WTC11 (cell line): ENCODE measurements at places on chromosomes 6 and 20. TPM values are rescaled to one million over a fixed set of nuclear protein-coding genes. Genes with fewer than 3 reads are reported as not detected.

The TXNDC5 gene
- 141 to 149 TPM (median 147 TPM) in 3 replicates for total RNA-seq

The SYTL3 gene
- 0.27 to 0.39 TPM (median 0.28 TPM) in 3 replicates for total RNA-seq

The CAPN11 gene
- 2.3 to 3.3 TPM (median 3.2 TPM) in 3 replicates for total RNA-seq

The SMPDL3A gene
- total RNA-seq = 2.0 to 2.8 TPM (median 2.1 TPM) in 3 replicates

The ENPP1 gene
- total RNA-seq = 29.7 to 34.9 TPM (median 30.8 TPM) in 3 replicates

The PLA2G7 gene
- 2.3 to 2.4 TPM (median 2.3 TPM) in 3 replicates for total RNA-seq

The OXT gene
- not detected in 3 replicates for total RNA-seq

The PTGIS gene
- 24.3 to 37.0 TPM (median 34.4 TPM) in 3 replicates for total RNA-seq

The CFAP206 gene
- total RNA-seq = not detected in 3 replicates

The MANEA gene
- 6.1 to 9.0 TPM (median 7.0 TPM) in 3 replicates for total RNA-seq

The LY6G6F gene
- not detected in 3 replicates for total RNA-seq

The NOX3 gene
- total RNA-seq = 0.09 TPM in 1 of 3 replicates, not detected in the others

- no peak for DNase-seq
These were observed 751.0 kb downstream of the CD109 start for GRCh38 chr6:74447013-74447412.

- DNase-seq = no peak
These were observed 199.5 kb upstream of the KCNK16 start for GRCh38 chr6:39521958-39522357.

DNA sequence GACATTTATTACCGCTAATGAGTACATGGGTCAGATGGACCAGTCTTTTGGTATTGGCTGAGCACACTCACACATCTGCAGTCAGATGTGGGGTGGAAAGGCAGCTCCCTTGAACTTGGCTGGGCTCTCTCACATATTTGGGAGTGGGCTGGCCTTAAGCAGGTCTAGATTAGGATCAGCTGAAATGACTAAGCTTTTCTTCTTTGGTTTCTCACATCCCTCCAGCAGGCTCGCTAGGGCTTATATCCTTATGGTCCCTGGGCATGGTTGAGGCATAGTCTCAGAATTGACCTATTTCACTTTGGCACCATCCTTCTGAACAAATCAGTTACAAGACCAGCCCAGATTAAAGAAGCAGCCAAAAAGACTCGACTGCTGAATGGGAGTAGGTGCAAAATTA lies 14.4 kb upstream of the PLCB1 start:
- no peak for DNase-seq

DNA sequence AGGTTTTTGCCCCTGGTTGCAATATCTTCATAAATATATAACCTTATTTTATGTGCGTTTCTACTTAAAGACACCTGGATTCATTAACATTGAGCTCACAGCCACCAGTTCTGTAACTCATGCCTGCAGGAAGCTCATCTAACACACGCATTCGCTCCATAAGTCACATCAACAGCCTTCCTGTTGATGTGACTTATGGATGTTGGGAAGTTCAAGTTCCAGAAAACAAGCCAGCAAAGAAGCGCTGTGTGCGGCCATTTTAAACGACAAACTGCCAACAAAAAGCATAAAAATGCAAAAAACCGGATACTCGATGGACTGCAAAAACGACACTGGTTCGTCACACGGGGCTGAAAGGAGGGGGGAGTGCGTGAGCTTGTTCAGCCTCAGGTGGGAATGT lies 77.9 kb upstream of the NFATC2 start:
- DNase-seq = no peak

GRCh38 chr6:251920-252319 lies 40.4 kb upstream of the DUSP22 start:
- DNase-seq = no peak

- DNase-seq = no peak
These were observed 448.5 kb upstream of the AGPAT4 start for GRCh38 chr6:161722394-161722793.

GRCh38 chr6:170201361-170201760 lies 89.5 kb downstream of the DLL1 start:
- DNase-seq = no peak

GRCh38 chr6:39938773-39939654 lies 4.8 kb upstream of the MOCS1 start:
- DNase-seq = no peak

- DNase-seq = peak; percentile 13
These were observed 503.5 kb upstream of the CITED2 start for GRCh38 chr6:139877828-139878405.

DNA sequence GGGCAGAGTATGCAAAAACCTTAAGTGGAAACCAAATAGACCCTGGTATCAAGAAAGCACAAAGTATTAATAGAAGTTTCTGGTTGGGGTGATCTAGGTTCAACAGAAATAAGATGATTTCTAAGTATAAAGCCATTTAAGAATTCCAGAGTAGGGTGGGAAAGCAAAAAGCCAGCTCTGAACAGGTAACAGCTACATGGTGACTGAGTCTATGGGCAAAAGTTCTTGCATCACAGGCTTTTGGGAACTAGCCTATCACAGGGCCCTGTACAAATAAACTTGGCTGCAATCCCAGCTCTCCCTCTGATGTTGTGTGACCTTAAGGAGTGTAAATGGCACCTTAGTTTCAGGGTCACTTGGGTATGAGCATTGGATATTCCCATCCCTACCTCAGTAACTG lies 5.5 kb downstream of the TCF19 start:
- no peak for DNase-seq

DNA sequence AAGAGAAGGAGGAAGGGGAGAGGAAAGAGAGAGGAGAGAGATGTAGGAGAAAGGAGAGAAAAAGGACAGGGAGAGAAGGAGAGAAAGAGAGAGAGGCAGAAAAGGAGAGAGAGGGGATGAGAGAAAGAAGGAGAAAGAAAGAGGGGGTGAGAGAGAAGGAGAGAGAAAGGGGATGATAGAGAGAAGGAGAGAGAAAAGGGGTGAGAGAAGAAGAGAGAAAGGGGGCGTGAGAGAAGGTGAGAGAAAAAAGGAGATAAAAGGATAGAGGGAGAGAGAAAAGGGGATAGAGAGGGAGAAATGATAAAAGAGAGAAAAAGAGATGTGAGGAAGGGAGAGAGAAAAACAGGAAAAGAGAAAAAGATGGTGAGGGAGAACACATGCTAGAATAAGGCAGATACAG lies 933.4 kb downstream of the KIF16B start:
- no peak for DNase-seq

- peak; percentile 71 for DNase-seq
These were observed 437.6 kb downstream of the MAFB start for GRCh38 chr20:40251284-40251932.

DNA sequence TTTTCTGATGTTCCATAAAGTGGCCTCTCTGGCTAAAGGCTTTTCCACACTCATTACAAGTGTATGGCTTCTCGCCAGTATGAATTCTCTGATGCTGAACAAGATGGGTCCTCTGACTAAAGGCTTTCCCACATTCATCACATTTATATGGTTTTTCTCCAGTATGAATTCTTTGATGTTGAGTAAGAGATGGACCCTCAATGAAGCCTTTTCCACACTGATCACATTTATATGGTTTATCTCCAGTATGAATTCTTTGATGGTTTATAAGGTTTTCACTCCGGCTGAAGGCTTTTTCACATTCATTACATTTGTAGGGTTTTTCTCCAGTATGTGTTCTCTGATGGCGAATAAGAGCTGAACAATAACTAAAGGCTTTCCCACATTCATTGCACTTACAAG lies 20.4 kb downstream of the ZNF184 start:
- no peak for DNase-seq

GRCh38 chr6:22053391-22053997 lies 243.3 kb downstream of the PRL start:
- DNase-seq = no peak

DNA sequence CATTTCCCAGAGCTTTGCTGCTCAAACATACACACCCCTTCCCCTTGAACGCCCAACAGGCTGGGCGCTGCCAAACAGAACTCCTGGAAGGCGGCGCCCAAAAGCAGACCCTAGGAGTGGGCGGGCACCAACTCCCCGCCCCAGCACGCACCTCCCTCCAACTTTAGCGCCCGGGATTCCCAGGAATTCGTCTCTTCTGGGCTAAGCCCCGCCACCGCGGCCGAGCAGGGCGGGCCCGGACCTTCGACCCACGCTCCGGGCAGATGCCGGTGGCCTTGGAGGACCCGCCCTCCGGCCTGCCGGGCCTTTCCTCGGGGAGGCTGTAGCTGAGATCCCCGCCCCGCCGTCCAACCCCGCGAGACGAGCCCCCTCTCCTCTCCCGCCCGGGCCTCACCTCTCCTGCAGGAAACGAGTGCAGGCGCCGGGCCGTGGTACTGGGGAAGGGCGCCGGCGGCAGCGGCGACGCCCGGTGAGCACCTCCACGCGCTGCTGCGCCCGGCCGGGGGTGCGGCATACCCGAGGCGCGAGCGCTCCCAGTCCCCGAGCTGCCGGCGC lies 659 bp downstream of the MCUR1 start:
- peak; percentile 84 for DNase-seq

DNA sequence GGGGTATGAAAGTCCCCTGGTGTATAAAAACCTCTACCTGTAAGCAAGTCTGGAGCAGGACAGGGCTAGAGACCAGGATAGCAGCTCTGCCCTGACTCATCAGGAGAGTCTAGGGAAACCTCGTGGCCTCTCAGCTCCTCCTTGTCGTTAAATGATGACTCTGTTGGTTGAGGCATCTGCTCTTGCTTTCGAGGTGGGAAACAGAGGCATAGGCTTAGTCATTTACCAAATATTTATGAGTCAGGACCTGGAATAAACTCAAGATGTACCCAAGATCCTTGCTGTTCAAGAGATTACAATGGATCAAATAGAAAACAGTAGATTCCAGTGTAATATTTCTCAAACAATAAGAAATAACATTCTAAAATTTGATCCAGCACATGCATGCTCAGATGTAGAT lies 5.5 kb downstream of the MANBAL start:
- DNase-seq = no peak

- DNase-seq = peak; percentile 76
These were observed at the start of gene FOXC1 for GRCh38 chr6:1609648-1610496. Gene FOXC1, plus strand, starts transcription at chr6:1609915. Its CDS starts 531 bp downstream, at chr6:1610446.

DNA sequence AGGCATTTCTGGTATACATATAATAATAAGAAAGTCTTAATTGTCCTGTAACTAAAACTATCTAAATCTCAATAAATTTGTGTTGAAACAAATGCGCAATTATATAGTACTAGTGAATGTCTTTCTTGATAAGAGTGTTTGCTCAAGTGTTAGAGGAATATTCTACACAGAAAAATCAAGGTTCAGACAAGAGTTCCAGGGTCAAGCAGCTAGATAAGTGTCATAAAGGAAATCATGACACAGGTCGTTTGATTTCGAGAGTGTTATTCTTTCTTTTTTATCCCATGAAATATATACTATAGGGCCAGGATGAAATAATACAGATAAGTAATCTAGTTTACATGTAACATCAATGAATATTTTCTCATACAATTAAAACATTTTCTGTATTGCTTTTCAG lies 366.1 kb downstream of the UTRN start:
- DNase-seq = no peak

DNA sequence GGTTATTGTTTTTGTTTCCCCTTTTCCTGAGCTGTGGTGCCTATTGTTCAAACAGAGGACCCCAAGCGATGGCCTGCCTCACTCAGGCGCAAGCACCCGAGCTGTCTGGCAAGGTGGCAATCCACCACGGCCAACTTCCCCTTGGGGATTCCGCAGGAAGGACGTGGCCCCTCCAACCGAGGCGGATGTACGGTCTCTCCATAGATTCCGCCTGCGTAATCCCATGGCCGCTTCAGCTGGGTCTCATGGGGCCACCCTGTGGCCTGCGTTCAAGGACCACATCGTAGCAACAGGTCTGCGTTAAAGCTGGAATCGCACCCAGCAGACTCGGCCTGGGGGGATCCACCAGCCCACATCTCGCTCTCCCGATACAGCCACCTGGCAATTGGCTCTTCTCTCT lies 79.9 kb downstream of the CEBPB start:
- no peak for DNase-seq

DNA sequence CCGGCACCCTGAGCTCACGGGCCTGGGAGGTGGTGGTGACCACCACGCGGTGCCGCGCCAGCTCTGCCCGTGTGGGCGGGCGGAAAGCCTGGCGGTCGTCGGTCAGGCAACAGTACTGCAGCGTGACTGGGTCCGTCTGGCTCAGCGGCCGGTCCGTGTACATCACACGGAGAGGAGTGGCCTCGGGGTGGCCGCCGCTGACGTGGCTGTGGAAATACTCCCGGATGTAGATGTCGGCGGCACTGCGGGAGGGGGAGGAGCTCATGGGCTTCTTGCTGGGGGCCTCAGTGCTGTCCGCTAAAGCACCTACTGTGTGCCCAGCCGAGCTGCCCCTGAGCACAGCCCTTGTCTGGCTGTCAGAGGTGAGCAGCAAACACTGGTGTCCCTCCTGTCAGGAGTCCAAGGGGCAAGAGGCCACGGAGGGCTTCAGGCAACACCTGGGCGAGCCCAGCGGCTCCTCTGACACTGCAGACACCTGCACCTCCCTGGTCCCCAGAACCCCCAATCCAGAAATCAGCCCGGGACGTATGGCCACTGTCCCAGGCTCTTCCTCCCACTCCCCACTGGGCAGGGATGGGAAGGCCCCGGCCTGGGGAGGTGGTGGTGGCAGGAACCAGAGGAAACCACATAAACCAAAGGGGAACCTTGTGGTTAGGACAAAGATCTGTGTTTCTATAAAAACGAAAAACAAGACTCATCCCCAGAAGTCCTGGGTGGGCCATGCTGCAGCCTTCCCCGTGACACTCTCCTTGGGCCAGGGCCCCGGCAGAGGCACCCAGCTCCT lies 6.5 kb downstream of the HELZ2 start:
- DNase-seq = no peak

DNA sequence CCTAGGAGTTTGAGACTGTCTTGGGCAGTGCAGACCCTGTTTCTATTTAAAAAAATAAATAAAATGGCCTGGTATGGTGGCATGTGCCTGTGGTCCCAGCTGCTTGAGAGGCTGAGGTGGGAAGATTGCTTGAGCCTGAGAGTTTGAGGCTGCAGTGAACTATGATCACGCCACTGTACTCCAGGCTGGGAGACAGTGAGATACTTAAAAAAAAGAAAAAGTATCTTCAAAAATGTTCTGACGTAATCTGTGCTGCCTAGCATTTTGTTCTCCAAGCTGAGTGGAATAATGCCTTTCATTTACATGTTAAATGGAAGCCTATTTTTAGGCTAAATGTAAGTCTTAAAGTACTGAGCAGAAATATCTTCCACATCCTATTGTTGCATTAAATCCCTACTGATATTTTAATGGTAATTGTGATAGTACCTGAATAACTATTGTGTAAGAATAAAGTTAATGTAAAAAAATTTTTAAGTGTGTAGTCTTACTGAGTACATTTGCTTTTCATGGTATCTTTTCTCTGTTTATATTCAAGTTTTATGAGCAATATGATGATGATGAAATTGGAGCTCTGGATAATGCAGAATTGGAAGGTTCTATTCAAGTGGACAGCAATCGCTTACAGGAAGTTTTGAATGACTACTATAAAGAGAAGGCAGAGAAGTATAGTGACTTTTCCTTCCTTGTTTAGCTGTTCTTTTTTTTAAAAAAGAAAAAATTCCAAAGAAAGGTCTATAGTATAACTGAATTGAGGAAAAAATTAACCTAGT lies 4.2 kb upstream of the ZC2HC1B start:
- no peak for DNase-seq
